Aorta (tissue), 5 donors: ENCODE measurements at places on chromosomes 16 and 17. TPM values are rescaled to one million over a fixed set of nuclear protein-coding genes. Genes with fewer than 3 reads are reported as not detected.

The GNG13 gene
- not detected for total RNA-seq

The CTNS gene
- total RNA-seq: 13.8 TPM

The CMTM1 gene
- 1.7 TPM for total RNA-seq

- no peaks in the 10 kb centered on the region for H3K4me1 ChIP-seq
- no peaks in the 10 kb centered on the region for H3K27me3 ChIP-seq
- no peak overlapping the region for H3K4me3 ChIP-seq
- H3K36me3 ChIP-seq: no peaks in the 10 kb centered on the region
These were observed 432.5 kb upstream of the ZFHX3 start for GRCh38 chr16:73480381-73480780.

GRCh38 chr17:17058304-17058703 is 16.0 kb downstream of the MPRIP start:
- H3K27ac ChIP-seq: no peak overlapping the region
- H3K36me3 ChIP-seq: no peaks in the 10 kb centered on the region
- peaks cover 2% of the 10 kb centered on the region for H3K4me1 ChIP-seq
- DNase-seq: peak; percentile 36

- H3K36me3 ChIP-seq: no peaks in the 10 kb centered on the region
- no peak for DNase-seq
- H3K4me1 ChIP-seq: no peaks in the 10 kb centered on the region
- H3K27me3 ChIP-seq: no peaks in the 10 kb centered on the region
- no peak overlapping the region for H3K4me3 ChIP-seq
These were observed 32.0 kb downstream of the SLC6A4 start for GRCh38 chr17:30203471-30203981.

GRCh38 chr16:69311533-69312387 is 610 bp downstream of the VPS4A start:
- H3K27ac ChIP-seq: no peak overlapping the region
- H3K4me1 ChIP-seq: no peaks in the 10 kb centered on the region
- no peaks in the 10 kb centered on the region for H3K27me3 ChIP-seq
- no peaks in the 10 kb centered on the region for H3K36me3 ChIP-seq
- no peak for DNase-seq

DNA sequence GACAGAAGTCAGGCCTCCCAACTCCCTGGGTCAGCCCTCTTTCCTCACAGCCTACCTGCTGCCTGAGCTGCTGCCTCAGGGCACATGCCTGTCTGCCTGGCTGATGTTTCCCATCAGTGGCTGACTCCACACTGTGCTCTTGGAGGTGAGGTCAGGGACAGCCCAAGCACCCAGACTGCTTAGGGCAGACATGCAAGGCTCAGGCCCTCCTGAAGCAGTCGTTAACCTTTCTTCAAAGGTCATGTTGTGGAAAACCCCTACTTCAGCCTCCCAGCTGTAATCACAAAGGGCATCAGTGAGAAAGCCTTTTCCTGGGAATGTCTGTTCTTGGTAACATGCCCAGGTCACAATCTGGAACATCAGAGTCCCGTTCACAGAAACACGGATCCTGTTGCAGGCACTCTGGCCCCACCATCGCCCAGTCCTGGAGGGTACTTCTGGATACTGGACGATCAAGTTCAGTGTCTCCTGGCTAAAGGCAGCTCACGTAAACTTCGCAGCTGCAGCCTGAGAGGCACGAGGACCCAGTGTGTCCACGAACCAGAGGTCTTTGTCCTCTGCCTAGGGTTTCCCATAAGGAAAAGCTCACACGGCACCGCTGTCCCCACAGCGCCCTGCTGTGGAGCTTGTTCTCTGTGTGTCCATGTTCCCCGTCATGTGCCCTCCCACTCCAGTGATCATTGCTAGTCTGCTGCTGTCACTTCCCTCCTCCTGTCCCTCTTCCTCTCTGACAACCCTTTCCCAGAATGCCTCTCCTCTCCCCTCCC is 54.9 kb downstream of the GNAO1 start:
- no peak overlapping the region for H3K27ac ChIP-seq
- H3K4me1 ChIP-seq: no peaks in the 10 kb centered on the region
- H3K4me3 ChIP-seq: no peak overlapping the region

DNA sequence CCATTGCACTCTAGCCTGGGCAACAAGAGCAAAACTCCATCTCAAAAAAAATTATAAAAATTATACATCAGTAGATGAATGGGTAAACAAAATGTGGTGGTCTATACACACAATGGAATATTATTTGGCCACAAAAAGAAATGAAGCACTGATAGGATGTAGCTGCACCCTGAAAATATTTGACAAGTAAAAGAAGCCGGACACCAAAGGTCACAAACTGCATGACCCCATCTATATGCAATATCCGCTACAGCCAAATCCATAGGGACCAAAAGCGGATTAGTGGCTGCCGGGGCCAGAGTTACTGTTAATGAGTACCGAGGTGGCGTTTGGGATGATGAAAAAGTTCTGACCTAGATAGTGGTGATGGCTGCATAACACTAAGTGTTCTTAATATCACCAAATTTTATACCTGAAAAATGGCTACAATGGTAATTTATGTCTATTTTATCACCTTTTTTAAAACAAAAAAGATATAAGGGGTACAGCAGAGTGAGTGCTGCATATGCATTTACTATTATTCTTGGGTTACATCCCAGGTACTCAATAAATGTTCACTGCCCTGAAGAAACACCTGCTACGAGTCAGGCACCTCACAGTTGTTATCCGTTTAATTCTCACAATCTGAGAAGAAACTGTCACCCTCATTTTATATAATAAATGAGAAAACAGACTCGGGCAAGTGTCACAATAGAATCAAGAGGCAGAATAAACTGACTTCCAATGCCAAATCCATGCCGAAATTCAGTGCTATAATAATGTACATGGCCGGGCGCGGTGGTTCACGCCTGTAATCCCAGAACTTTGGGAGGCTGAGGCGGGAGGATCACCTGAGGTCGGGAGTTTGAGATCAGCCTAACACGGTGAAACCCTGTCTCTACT is 807 bp upstream of the HBQ1 start:
- H3K4me3 ChIP-seq: no peak overlapping the region
- no peak for DNase-seq
- no peak overlapping the region for H3K27ac ChIP-seq
- no peaks in the 10 kb centered on the region for H3K36me3 ChIP-seq

GRCh38 chr16:49116873-49117272 is 164.8 kb downstream of the CBLN1 start:
- H3K27ac ChIP-seq: no peak overlapping the region
- H3K36me3 ChIP-seq: no peaks in the 10 kb centered on the region
- DNase-seq: no peak
- H3K4me3 ChIP-seq: no peak overlapping the region

DNA sequence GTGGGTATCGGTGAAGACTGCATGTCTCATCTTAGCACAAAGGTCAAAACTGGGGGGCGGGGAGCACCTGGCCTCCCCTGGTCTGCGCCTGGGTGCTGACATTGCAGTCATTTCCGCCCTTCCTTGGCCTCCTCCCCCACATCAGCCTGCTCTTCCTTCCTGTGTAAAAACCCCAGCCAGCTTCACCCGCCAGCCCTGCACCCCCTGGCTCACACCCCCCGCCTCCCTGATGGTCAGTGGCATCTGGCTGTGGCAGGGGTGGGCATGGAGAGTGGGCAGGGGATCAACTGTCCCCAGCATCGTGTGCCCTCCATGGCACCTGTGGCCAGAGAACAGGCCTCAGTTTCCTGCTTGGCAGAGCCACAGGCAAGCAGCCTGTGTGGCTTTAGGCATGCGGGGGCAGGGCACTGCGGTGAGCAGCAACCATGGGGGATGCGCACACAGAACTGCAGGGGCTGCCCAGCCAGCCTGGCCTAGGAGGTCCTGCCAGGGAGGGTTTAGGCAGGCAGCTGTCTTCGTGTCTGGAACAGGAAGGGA is 26.5 kb upstream of the LASP1NB start:
- H3K36me3 ChIP-seq: no peaks in the 10 kb centered on the region
- peaks cover 3% of the 10 kb centered on the region for H3K4me1 ChIP-seq
- H3K4me3 ChIP-seq: no peak overlapping the region
- H3K27me3 ChIP-seq: no peaks in the 10 kb centered on the region

GRCh38 chr16:81158964-81159363 is 62.8 kb upstream of the GCSH start:
- no peaks in the 10 kb centered on the region for H3K36me3 ChIP-seq
- no peak overlapping the region for H3K4me3 ChIP-seq
- DNase-seq: no peak
- no peaks in the 10 kb centered on the region for H3K27me3 ChIP-seq
- H3K27ac ChIP-seq: no peak overlapping the region

- H3K27me3 ChIP-seq: no peaks in the 10 kb centered on the region
- no peak for DNase-seq
- no peak overlapping the region for H3K4me3 ChIP-seq
These were observed 6.1 kb upstream of the ITGAM start for GRCh38 chr16:31253642-31254045.

DNA sequence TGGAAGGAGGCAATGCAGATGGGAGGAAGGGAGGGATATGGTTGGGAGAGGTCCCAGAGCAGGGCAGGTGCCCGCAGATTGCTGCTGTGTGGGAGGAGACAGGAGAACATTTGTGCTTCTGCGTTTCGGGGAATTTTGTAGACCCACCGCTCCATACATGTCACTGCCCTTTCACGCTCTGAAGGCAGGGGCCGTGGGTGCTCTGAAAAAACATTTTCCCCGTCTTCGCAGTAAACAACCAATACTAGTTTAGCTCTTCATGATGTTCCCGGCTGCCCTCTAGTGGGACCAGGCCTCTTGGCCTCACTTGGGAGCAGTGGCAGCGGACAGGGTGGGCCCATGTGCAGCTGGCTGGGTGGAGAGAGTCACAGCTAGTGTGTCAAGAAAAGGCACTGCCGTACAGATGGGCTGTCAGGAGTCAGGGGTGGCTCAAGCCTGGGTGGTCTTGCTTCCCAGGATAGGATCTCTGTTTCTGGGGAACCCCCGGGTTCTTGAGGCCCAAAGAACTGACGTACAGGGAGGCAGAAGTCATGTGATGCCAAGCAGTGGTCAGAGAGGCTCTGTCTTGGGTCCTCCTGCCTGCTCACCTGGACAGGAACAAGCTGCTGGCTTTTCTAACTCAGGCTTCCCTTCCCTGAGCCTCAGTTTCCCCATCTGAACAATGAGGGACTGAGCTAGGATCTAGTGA is 46.5 kb upstream of the CPNE2 start:
- no peaks in the 10 kb centered on the region for H3K27me3 ChIP-seq
- no peaks in the 10 kb centered on the region for H3K36me3 ChIP-seq
- peak; percentile 91 for DNase-seq
- no peak overlapping the region for H3K27ac ChIP-seq
- H3K4me3 ChIP-seq: no peak overlapping the region
- H3K4me1 ChIP-seq: no peaks in the 10 kb centered on the region

DNA sequence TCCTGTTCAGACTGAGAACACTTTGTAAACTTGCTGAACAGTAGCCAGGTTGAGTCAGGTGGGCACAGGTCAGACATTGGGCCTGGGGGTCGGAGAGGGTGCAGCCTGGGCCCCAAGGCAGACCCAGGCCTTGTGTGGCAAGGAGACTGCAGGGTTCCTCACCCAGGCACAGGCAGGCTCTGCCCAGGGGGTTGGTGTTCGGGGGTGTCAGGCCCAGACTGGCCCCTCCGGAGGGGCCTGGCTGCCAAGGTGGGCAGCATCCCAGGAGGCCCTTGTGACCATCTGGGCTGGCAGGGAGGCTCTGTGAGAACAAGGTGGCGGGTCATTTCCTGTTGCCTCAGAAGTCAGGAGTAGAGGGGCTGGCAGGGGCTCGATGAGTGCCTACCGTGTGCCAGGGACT is 585 bp upstream of the MYO15A start:
- no peak for DNase-seq
- no peaks in the 10 kb centered on the region for H3K36me3 ChIP-seq
- no peaks in the 10 kb centered on the region for H3K4me1 ChIP-seq
- no peak overlapping the region for H3K27ac ChIP-seq
- no peak overlapping the region for H3K4me3 ChIP-seq
- H3K27me3 ChIP-seq: no peaks in the 10 kb centered on the region
